ENCODE measurements at places on chromosomes 5 and 9.

DNA sequence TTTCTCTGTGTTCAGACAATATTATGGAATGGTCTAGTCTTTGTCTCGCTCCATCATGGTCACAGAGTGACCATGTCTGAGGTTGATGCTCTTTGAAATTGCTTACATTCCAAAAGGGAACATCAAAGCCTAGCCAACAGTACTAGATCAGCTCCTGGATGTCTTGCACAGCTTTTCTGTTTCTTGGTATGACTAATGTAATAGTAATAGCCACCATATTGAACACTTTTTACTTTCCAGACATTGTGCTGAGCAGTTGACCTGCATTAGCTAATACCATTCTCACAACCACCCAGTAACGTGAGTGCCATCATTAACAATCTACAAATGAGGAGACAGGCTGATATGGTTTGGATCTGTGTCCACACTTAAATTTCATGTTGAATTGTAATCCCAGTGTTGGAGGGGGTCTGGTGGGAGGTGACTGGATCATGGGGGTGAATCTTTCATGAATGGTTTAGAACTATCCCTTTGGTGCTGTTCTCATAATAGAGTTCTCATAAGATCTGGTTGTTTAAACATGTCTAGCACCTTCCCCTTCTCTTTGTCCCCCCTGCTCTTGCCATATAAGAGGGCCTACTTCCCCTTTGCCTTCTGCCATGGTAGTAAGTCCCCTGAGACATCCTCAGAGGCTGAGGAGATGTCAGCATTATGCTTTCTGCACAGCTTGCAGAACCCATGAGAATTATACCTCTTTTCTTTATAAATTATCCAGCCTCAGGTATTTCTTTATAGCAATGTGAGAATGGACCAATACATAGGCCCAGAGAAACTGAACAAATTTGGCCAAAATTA is 577.5 kb upstream of the CLINT1 start:
- no peak for DNase-seq

- no peak for DNase-seq
Measured at GRCh38 chr5:177982072-177982727, 13.8 kb downstream of the PROP1 start.

DNA sequence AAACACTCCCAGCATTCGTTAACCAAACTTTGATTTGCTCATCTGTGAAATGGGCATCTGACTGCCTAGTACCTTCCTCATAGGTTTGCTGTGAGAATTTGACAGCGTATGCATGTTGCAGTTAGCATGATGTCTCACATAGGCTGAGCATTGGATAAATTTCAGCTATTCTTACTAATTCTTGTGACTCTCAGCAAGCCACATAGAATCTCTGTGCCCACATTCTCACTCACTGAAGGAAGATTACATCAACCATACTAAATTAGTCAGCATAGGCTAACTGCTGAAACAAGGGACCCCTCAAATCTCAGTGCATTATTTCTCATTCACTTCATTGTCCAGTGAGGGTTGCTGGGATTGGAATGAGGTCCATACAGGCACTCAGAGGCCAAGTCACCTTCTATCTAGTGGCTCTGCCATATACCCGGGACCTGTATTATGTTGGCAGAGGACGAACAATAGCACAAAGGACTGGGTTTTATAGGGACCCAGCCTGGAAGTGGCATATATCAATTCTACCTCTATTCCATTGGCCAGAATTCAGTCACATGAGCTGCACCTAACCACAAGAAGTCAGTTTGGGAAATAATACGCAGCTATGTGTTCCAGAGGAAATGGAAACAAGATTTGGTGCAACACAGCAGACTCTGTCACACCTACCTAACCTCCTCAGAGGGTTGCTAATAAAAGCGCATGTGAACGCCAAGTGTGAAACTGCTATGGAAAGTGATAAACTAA is 4.2 kb upstream of the PTGER4 start:
- DNase-seq, result no peak

GRCh38 chr5:104540448-104540847 is 977.9 kb upstream of the NUDT12 start:
- no peak for DNase-seq

DNA sequence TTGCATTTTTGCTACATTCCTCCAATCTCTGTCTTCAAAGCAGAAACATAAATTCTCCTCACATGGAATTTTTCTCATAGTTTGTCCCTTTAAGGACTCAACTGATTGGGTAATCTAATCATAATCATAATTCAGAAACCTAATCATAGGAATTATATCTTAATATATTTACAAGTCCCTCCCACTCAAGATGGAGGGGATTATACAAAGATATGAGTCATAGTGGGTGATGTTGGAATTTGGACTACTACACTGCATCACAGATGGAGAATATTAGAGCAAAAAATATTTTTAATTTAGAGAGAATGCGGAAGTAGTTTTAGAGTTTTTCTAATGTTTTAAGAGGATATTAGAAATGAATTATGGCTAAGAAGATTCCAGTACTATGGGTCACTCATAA is 1034.0 kb downstream of the DTWD2 start:
- DNase-seq, result no peak

- DNase-seq, result no peak
Measured at GRCh38 chr5:177595026-177595585, 3.1 kb downstream of the TMED9 start.

DNA sequence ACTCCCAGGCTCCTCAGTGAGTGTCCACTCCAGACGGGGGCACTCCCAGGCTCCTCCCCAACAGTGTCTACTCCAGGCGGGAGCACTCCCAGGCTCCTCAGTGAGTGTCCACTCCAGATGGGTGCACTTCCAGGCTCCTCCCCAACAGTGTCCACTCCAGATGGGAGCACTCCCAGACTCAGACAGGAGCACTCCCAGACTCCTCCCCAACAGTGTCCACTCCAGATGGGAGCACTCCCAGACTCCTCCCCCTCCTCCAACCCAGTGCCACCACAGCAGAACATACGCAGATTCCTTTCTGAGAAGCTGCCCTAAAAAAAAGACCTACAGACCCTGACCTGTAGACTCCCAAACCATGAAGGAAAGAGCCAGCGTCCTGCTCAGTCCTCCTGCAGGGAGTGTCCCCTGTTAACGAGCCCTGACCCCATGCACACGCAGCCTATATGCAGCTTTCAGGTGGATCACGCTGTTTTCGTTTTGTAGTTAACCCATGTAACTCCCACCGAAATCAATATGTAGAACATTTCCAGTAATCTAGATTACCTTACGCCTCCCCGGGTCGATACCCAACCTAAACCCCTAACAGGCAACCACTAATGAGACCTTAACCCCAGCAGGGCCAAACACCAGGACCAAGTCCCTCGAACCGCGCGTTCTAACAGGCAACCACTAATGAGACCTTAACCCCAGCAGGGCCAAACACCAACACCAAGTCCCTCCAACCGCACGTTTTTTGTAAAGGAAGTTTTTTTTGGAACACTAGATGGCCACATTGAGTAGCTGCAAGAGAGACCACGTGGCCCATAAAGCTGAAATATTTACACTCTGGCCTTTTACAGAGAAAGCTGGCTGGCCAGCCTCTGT is 15.7 kb downstream of the PNPLA7 start:
- DNase-seq, result no peak

Data from T-helper 9 cell (primary cell).